ENCODE measurements at places on chromosomes 11 and 22.

GRCh38 chr11:133714471-133715375, 130.6 kb downstream of the SPATA19 start:
- DNase-seq = no peak

- no peak for DNase-seq
These were observed 37.6 kb downstream of the ART5 start for GRCh38 chr11:3604167-3604566.

GRCh38 chr11:35170503-35170902, 31.5 kb downstream of the CD44 start:
- DNase-seq = no peak

DNA sequence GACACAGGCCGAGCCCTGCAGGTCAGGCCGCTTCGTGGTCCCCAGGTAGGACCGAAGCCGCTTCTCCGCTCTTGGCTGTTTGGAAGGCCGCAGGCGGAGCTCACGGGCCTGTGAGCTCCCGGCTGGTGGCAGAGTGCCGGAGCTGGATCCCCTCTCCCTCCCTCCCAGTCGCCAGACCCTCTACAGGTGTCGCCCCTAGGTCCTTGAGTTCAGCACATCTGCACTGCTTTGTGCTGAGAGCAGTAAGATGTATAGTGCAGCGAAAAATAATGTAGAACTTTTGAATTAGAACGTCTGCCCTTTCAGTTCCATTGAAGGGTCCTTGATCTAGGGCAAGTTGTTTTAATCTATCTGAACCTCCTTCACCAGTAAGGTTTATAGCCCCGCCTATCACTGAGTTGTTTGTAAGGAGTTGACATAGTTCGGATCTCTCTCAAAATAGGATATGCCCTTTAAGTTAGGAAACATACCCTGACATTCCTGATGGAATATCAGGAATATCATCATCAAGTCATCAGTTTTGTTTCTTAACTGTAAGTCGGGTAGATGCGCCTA, 419 bp downstream of the ANKRD49 start:
- DNase-seq = no peak

DNA sequence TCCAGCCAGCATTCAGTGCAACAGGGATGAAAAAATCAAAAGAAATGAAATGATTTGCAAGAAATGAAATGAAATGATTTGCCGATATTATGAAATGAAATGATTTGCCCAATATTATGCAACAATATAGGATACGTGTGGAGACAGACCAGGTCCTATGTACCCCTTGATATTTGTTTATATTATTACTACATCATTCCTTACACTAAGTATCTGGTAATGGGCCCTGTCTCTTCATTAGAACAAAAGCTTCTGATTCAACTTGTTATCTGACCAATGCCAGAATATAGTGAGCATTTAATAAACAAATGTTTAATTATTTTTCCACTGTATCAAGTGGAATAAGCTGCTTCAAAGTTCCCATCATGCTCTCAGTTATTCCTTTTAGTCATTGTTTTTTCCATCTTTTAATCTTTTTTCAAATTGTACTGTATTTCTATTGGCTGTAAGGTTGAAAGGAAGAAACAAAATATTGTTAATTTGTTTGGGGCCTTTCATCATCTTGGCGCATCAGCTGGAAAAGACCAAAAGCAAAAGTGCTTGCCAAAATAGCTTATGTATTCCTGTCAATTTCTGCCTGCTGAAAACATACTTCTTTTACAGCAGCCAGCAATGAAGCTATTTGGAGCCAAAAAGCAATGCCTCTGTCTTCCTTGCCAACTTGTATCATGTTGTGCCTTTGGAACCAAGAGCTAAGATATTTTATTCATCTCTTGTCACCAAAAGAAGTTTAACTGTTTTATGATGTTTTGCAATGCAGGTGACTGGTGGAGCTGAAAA, 2314.9 kb downstream of the LRRC4C start:
- no peak for DNase-seq

GRCh38 chr11:75328426-75329277, 22.8 kb downstream of the ARRB1 start:
- no peak for DNase-seq

DNA sequence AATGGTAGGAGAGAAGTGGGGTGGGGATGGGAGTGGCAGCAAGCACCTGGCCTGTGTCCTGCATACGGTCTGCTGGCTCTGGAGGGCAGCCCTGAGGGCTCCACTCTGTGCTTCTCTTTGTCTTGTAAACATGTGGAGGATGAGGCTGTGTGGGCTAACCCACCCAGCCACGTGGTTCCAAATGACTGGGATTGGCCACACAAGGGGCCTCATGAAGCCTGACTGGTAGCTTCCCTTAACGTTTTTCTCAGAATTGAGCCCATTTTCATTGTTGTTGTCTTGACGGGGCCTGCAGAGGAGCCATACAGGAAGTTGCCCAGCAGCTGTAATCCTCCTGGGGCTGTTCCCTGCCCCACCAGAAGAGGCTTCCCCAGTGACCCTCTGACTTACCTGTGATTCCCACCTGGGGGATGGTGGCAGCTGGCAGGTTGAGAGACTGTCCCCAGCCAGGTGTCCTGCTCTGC, 18.0 kb downstream of the DERL3 start:
- DNase-seq = no peak

DNA sequence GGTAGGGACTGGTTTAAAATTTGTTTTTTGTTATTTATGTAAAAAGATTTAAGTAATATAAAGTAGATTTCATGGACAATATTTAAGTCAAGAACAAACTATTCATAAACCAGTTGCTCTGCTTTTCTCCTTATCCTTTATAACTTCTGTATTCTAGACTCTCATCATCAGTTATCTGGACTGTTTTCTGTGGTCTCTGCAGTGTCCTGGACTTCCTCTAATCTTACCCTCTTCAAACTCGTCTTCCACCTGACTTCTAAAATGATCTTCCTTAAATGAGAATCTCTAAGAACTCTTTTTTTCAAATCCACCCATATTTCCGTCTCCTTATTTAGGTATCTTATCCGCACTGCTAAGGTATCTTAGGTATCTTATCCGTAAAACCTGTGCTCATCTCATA, 8.1 kb downstream of the RRM1 start:
- no peak for DNase-seq

GRCh38 chr22:25566898-25567235, 2.4 kb downstream of the GRK3 start:
- DNase-seq = no peak

DNA sequence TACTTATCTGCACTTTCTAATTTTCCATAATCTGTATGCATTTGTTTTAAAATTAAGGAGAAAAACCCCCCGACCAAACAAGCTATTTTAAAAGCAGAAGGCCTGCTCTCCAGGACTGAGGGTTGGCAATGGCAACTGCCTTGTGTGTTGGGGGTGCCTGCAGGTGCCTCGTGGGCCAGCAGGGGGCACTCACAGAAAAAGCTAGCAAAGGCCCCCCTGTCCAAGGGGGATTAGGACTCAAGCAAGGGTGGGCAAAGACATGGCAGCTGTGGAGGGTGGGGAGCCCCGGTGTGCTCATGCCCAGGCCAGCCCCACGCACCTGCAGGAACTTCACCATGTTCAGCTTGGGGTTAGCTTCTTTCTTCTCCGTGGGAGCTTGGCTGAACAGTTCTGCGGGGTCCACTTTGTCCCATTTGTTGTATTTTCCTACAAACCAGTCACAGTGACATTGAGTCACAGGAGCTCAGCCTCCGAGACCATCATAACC, 10.3 kb downstream of the TOP3B start:
- DNase-seq = no peak

GRCh38 chr22:27239520-27239919, 562.0 kb downstream of the MN1 start:
- no peak for DNase-seq

- no peak for DNase-seq
These were observed 236.9 kb downstream of the CADM1 start for GRCh38 chr11:115267238-115267781.

GRCh38 chr11:7690648-7691047, 15.6 kb downstream of the OVCH2 start:
- no peak for DNase-seq

DNA sequence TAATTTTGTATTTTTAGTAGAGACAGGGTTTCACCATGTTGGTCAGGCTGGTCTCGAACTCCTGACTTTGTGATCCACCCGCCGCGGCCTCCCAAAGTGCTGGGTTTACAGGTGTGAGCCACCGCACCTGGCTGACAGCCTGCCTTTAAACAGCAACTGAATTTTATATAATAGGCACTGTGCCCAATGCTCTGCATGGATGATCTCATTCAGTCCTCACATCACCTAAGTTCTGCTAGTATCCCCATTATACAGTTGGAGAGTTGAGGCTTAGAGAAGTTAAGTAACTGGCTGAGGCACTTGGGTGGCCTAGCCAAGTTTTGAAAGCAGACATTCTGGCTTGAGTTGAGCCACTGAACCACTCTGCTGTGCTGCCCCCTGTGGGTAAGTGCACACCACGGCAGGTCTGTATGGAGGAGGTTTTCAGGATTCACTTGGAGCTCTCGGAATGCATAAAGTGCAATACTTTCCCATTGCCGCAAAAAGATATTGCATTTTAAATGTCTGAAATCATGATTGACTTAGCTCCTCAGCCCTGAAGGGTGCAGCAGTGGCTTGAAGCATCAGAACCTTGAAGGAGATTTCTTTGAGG, 112.4 kb downstream of the LDLRAD3 start:
- no peak for DNase-seq

- DNase-seq = no peak
These were observed 203.7 kb downstream of the FAM181B start for GRCh38 chr11:82529936-82530335.

DNA sequence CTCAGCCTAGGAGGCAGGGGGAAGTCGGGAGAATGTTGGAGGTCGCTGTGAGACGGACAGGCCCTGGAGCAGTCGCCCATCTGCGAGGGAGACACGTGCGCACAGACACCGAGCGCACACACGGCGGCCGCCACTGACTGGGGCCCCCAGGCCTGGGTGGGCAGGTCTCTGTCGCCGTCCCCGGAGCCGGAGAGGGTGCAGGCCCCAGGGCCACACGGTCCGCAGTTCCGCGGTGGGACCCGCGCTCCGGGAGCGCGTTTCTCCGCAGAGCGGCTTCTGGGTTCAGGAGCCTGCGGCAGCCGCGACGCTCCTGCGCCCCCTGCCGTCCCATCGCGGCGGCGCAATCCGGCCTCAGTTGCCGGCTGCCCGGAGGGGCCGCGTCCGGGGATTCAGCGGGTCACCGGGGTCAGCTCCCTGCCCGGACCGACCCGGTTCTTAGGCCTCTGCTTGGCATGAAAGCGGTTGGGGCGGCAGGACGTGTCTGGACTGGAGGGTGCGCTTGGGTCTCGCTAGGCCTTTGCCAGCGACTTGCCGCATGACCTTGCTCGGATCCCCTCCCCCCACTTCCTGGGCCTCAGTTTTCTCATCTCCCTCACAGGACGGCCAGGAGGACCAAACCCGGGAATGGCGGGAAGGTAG, 31.2 kb downstream of the PDE2A start:
- DNase-seq = peak; percentile 59

DNA sequence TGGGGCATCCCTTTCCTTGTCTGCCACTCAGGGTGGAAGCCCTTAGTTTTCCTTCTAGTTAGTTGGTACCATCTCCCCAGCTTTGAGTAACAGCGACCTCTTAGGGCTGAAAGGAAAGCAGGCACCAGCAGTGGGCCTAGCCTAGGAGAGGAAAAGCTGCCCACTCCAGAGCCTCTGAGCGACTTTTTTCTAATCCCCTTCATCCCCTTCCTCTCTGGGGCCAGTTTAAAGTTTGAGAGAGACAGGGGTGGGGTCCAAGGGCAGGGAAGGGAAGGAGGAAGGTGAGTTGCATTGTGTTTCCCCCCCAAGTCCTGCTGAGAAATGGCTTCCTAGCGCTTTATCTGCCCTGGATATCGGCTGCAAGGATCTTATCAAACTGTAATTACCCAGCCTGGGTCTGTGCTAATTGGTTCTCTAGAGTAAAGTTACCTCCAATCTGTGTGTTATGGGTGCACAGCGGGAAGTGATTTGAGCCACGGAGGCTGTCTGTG, 573.9 kb upstream of the CADM1 start:
- no peak for DNase-seq

GRCh38 chr11:99571094-99571493, 550.3 kb downstream of the CNTN5 start:
- no peak for DNase-seq

- peak; percentile 53 for DNase-seq
These were observed 101.0 kb downstream of the PTPRJ start for GRCh38 chr11:48081151-48082010.

- no peak for DNase-seq
These were observed 19.0 kb upstream of the LMO1 start for GRCh38 chr11:8282631-8283030.

- DNase-seq = no peak
These were observed 700 bp upstream of the DEPDC5 start for GRCh38 chr22:31753005-31753633.

DNA sequence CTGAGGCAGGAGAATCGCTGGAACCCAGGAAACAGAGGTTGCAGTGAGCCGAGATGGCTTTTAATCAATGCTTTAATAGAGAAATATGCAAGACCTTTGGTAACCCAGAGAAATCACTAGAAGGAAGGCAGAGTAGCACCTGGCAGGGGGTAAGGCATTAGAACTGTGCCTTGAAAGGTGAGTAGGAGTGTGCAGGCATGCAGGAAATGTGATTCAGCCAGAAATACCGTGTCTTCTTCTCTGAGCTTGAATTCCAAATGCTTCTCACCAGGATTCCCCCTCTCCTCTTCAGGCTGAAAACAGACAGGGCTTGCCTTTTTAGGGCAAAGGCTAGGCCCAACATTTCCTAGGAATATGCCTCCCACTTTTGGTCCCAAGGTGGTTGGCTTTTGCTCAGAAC, 51.0 kb downstream of the OR4D9 start:
- no peak for DNase-seq

DNA sequence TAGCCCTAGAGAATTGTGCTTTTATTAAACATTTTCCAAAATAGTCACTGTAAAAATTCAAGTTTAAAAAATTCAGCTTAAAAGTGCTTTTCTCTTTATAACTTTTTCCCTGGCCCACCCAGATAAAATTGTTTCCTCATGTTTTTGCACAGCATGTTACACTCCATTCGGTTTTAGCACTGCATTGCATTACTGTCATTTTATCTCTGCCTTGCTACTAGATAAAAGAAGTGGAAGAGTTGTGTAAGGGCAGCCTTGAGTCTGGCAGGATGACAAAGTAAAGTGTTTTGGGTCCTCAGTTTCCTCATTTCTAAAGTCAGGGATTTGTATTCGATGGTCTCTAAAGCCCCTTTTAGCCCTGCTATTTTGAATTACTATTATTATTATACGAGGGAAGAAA, 99.8 kb downstream of the ATM start:
- DNase-seq = no peak

GRCh38 chr22:43136255-43136654, 6.9 kb downstream of the MCAT start:
- DNase-seq = no peak

GRCh38 chr11:44198146-44198724, 102.8 kb downstream of the EXT2 start:
- no peak for DNase-seq

GRCh38 chr22:28116219-28116673, 197.2 kb upstream of the PITPNB start:
- no peak for DNase-seq

DNA sequence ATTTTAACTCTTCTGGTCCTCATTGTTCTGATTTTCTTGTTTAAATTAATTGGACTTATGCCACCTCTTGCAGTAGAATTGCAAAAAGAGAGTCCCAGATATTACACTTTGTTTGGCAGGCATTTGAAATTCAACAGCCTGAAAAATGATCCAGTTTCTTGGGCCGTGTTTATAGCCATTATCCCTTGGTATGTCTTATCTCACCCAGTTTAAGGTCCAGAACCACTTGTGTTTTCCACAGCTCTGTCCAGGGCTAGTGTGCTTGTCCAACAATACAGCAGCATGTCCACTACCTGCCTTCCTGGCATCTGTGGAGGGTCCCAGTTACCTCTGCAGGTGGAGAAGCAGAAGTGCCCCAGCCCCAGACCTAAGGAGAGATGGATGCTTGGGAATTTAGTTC, 397.4 kb downstream of the SOX6 start:
- DNase-seq = no peak

GRCh38 chr11:117172724-117173421, 5.7 kb upstream of the SIDT2 start:
- DNase-seq = no peak

Data from amygdala (tissue), 56 donors.